ENCODE measurements at places on chromosomes 1 and 21. TPM values are rescaled to one million over a fixed set of nuclear protein-coding genes. Genes with fewer than 3 reads are reported as not detected.

DNA sequence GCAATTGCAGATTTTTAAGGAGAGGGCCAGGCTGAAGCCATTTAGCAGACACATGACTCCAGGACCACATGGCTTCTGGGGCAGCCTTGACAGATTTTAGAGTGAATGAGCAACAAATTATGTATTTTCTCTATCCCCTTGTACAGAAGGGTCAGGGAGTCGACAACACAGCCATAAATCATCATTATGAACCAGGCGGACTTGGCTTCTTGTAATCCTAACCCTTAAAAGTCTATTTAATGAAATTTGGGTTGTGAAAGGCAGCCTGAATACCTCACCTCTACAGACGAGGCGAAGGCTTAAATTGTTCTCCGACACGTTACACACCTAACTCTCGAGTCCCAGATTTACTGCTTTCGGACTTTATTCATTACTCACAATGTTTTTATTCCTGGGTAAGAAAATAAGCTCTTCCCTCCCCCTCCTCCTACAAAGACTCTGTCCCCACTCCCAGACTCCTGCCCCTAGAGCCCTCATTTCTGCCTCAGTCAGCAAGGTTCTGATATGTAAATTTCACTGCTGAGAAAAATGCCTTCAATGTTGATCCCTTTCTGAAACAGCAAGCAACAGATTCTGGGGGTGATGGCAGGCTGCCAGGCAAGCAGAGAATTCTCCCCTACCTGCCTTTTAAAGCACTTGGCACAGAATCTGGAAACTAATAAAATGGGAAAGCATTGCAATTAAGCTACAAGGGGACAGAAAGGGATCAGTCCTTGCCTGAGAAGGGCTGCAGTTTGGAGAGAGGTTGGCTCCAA lies 51.6 kb downstream of the PLPP3 start:
- DNase-seq = no peak

GRCh38 chr1:208174200-208174599 lies 70.0 kb downstream of the PLXNA2 start:
- no peak for DNase-seq

Gene UBE2U
- total RNA-seq = not detected

DNA sequence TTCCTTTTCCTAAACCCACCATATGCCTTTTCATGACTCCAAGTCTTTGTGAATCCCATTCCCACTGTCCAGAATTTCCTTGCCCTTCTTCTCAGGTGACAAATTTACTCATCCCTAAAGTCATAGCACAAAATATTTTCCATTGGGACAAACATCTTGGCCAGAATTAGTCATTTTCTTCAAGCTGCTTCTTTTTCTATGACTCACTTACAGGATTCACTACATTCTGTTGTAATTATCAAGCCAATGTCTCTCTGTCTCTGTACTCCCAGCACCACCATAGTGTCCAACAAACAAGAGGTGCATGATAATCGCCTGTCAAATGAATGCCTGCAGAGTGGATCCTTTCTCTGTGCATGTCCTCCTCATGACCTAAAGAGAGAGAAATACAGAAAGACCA lies 37.8 kb downstream of the SGIP1 start:
- DNase-seq = no peak

Gene PAPPA2
- 0.05 TPM for total RNA-seq

- no peak for DNase-seq
Measured at GRCh38 chr1:191541758-191542157, 616.5 kb upstream of the RGS18 start.

Gene SYCP1
- total RNA-seq = not detected

DNA sequence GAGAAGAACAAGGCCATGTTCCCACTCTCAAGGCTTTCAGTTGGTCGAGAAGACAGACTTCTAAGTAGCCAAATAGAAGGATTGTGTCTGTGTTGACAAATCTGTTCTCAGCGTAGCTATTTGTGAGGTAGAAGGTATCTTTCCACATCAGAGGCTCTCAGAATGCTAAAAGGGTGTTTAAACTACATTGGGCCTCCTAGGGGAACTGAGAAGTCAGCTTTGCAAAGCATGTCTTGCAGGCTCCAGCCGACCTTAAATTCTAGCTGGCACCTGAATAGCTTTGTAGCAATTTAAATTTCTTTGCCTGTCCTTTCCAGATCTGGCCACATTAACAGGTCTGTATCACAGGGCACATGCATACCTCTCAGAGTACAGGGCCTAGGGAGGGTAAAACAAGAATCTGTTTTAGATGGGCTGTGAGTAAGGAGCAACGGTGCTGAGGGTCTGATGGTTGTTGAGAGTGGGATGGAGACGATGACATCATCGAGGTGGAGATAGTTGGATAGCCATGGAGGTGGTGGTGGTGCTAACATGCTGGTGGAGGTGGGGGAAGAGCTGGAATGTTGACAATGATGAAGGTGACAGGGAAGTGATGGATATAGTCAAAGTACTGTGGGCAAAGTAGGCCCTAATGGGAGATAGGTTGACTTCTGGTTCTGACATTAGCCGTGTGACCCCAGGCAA lies 17.0 kb upstream of the DMBX1 start:
- DNase-seq = no peak

DNA sequence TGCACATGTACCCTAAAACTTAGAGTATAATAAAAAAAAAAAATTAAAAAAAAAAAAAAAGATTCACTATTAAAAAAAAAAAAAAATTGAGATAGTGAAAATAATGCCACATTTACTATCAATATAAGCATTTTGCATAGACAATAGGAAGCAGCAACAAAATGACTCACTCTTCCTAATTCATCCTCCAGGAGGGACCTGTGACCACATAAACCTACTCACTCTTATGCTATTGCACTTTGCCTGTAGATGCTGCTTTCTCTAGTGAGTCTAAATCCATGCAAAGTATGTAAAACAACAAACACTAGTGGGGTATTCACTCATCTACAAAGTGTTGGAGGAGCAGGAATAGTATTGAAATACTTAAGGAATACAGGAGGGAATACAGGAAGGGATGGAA lies 2.9 kb downstream of the OR10J5 start:
- no peak for DNase-seq

Gene HSD3B2
- not detected for total RNA-seq

- no peak for DNase-seq
Measured at GRCh38 chr1:41735139-41735538, 183.6 kb downstream of the HIVEP3 start.

DNA sequence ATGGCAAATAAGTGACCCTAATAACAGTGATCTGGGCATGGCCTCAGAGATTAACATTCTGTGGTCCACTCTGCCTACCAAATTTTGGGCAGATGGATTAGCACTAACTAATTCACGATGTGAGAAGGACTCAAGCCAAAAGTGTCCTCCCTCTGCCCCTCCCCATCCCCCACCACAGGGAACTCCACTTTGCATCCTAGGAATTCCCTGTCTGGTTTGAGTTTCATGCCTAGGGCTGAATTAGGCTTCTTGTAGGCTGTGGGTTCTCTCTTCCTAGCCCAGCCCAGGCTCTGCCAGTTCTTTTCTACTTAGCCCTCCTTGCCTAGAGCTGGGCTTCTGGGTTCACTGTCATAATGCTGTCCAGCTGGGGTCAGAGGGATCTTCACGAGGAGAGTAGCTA lies 64.1 kb downstream of the ATP2B4 start:
- no peak for DNase-seq

- no peak for DNase-seq
Measured at GRCh38 chr1:3573500-3573899, 37.8 kb downstream of the MEGF6 start.

Gene FCRL2
- 51.6 TPM for total RNA-seq

DNA sequence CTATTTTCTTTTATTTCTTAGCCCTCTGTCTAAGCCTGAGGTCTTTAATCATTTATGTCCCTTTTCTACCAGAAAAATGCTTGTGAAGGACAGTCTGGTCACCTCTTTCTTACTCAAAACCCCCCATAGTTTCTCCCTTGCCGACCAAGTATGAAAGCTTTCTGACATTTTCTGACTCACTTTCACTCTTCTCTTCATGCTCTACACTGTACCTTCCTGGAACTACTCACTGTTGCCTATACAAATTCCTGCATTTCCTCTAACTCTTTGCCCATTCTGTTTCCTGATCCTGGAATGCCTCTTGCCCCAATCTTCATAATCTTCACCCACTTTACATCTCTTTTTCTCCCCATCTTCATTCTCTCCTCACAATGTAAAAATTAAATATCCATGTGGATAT lies 380.0 kb downstream of the HHIPL2 start:
- DNase-seq = no peak

All from activated B cell treated with CpG ODN at 0.5 μM for 24 hours (primary cell).